Naive thymus-derived CD4-positive, alpha-beta T cell (primary cell): ENCODE measurements at places on chromosomes 5 and 9. TPM values are rescaled to one million over a fixed set of nuclear protein-coding genes. Genes with fewer than 3 reads are reported as not detected.

The LRRC70 gene
- total RNA-seq, result 5.7 TPM

GRCh38 chr5:133467826-133468463 is 144.4 kb downstream of the FSTL4 start:
- no peaks in the 10 kb centered on the region for H3K36me3 ChIP-seq
- H3K27me3 ChIP-seq, result no peaks in the 10 kb centered on the region
- H3K4me3 ChIP-seq, result no peak overlapping the region
- H3K27ac ChIP-seq, result no peak overlapping the region
- DNase-seq, result no peak

DNA sequence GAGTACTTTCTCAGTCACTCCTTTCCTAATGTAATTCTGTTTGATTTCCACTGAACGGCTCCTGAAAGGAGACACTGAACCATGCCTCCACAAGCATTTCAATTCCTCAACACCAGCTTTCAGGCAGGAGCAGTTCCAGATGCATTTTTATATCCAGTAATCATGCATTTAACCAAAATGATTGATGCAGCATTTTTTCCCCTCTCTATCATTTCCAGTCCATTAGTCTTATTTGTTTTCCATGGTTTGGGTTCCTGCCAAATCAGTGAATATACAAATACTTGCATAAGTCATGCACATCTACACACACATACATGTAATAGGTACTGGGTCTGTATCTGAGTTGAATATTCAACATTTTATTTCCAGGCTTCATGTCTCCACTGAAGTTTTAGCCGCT is 122.7 kb downstream of the GRIA1 start:
- no peaks in the 10 kb centered on the region for H3K36me3 ChIP-seq
- no peak overlapping the region for H3K27ac ChIP-seq
- H3K4me1 ChIP-seq, result no peaks in the 10 kb centered on the region
- no peaks in the 10 kb centered on the region for H3K27me3 ChIP-seq

The GFPT2 gene
- not detected in 2 replicates for total RNA-seq

DNA sequence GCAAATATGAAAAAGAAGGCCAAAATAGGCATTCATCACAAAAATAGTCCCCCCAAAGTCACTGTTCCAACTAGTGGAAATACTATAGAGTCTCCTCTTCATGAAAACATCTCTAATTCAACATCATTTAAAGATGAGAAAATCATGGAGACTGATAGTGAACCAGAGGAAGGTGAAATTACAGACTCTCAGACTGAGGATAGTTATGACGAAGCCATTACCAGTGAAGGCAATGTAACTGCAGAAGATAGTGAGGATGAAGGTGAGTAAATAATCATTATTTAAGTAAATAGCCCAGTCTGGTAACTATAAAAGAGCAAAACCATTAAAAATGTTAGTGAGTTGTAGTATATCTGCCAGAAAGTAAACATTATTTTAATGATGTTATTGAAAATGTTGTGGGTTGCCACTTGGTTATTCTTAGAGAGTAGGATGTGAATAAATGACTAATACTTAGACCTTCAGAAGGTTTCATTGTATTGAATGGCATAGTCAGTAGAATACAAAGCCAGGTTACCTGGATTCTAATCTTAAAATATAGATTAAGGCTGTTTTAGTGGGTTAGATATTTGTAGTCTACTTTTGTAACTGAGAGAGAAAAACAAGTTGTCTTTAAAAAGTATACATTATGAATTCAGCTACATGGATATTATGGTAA is 16.3 kb downstream of the AGGF1 start:
- no peak for DNase-seq
- H3K27me3 ChIP-seq, result no peaks in the 10 kb centered on the region
- no peak overlapping the region for H3K27ac ChIP-seq
- peaks cover 9% of the 10 kb centered on the region for H3K36me3 ChIP-seq
- no peak overlapping the region for H3K4me3 ChIP-seq

GRCh38 chr5:10672146-10673016 is 88.7 kb downstream of the DAP start:
- no peak overlapping the region for H3K27ac ChIP-seq
- no peaks in the 10 kb centered on the region for H3K27me3 ChIP-seq
- no peaks in the 10 kb centered on the region for H3K4me1 ChIP-seq

GRCh38 chr5:103256178-103256577 is 2.4 kb upstream of the MACIR start:
- no peaks in the 10 kb centered on the region for H3K27me3 ChIP-seq
- no peaks in the 10 kb centered on the region for H3K4me1 ChIP-seq
- no peak overlapping the region for H3K27ac ChIP-seq
- H3K36me3 ChIP-seq, result peaks cover 9% of the 10 kb centered on the region
